AG04449 (cell line): ENCODE measurements at places on chromosomes 12 and 14.

DNA sequence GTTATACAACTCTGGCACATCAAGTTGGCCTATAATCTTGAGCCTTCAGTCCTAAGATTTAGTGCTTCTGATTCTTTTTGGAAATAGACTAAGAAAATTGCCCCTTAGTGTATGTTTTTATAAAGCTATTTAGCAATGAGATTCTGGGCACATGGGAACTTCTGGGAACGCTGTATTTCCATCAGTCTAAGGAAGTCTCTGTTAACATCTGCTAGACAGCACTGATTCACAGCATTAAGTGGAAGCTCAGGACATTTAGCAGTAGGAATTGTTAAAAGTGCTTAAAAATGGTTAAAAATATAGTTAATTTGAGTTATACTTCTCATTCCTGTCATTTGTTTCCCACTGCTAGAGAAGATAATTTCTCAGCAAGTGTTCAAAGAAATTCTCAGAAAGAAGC lies 579.1 kb downstream of the SLC16A7 start:
- DNase-seq, result no peak

GRCh38 chr12:94761559-94761958 lies 111.2 kb upstream of the TMCC3 start:
- DNase-seq, result peak; percentile 34

DNA sequence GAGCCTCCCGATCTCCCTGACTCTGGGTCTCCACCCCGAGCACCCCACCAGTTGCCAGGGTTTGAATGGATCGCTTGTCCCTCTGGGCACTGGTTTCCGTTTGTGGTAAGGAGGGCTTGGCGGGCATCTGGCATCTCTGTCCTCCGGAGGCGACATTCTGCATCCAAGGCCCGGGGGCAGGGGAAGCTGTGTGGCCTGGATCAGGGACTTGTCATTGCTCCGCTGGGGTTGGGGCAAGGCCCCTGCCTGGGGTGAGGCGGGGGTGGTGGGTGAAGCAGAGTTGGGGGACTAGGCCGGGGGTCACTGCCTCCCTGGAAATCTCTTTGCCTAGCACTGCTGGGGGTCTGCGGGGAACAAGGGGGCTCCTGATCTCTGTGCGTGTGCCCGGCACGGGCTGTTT lies 30.2 kb downstream of the KIF26A start:
- no peak for DNase-seq

GRCh38 chr12:92570056-92570753 lies 132.6 kb upstream of the PLEKHG7 start:
- peak; percentile 38 for DNase-seq

- no peak for DNase-seq
These were observed 2.7 kb downstream of the ASIC1 start for GRCh38 chr12:50060120-50060468.

DNA sequence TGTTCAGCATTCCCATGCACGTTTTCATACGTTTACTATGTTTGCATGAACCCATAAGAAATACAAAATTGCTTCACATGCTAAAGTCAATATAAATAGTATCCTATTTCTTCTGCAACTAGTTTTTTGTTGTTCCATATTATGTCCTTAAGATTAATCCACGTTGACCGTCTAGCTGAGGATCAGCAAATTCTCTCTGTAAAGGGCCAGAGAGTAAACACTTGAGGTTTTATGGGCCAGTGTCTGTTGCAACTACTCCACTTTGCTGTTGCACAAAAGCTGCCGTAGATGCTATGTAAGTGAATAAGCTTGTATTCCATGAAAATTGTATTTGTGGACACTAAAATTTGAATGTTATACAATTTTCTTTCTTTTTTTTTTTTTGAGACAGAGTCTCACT lies 21.1 kb upstream of the PITPNM2 start:
- DNase-seq, result no peak

DNA sequence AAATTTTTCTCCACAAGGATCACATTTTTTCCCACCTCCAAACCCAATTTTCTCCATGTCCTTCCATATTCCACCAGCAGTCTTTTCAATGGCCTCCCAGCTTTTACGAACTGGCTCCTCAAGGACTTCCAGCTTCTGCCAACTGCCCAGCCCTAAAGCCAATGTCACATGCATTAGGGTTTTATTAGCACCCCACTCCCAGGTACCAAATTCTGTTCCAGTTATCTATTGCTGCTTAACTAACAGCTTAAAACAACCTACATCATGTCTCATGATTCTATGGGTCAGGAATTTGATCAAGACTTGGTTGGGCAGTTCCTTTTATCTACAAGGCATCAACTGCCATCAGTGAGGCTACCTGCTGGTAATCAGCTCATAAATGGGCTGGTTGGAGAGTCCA lies 151.3 kb downstream of the SPTSSA start:
- no peak for DNase-seq

DNA sequence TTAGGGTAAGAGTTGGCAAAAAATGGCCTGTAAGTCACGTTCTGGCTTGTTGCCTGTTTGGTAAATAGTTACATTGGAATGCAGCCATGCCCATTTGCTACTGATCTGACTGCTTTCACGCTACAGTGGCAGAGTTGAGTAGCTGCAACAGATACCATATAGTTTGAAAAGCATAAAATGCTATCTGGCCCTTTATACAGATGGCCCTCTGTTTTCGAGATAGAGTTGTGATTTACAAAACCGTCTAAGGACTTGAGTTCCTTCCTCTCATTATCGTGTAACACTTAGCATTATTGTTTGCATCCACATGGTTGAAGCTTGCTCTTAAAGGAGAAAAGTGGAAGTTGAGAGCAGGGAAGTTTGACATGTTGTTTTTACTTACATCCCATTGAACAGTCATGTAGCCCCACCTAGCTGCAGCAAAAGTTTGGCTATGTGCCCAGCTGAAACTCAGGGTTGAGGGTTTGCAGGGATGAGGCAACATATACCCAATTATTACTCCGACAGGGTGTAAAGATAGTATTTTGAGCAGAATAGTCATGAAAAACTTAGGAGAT lies 11.3 kb upstream of the SCFD1 start:
- no peak for DNase-seq
